ENCODE measurements at places on chromosomes 3 and 15. TPM values are rescaled to one million over a fixed set of nuclear protein-coding genes. Genes with fewer than 3 reads are reported as not detected.

GRCh38 chr3:187802928-187803259 is 57.6 kb upstream of the BCL6 start:
- DNase-seq: no peak

- no peak for DNase-seq
These were observed 86.7 kb downstream of the RPLP1 start for GRCh38 chr15:69539345-69539744.

DNA sequence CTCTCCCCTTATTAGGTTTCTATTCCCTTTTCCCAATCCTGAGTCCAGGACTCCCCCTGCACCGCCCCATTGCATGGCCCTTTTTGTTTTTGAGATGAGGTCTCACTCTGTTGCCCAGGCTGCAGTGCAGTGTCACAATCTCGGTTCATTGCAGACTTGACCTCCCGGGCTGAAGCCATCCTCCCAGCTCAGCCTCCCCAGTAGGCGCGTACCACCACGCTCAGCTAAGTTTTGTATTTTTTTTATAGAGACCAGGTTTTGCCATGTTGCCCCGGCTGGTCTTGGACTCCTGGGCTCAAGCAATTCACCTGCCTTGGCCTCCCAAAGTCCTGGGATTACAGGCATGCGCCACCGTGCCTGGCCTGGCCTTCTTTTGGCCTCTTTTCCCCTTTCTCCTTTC is 29.3 kb downstream of the PDIA5 start:
- no peak for DNase-seq

GRCh38 chr3:156602424-156602823 is 47.5 kb upstream of the SSR3 start:
- DNase-seq: no peak

DNA sequence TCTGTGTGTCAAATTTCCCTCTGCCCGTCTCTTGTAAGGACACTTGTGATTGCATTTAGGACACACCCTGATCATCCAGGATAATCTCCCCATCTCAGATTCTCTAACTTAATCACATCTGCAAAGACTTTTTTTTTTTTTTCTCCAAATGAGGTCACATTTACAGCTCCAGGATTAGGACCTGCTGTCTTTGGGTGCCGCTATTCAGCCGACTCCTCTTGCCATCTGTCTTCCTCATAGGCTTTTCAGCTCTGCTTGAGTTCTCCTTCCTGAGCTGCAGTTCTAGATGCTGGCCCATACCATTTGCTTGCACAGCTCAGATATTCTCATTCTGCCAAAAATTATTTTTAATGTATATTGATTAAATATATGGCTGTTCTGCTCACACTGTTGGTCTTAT is 94.3 kb upstream of the TLE3 start:
- no peak for DNase-seq

- DNase-seq: no peak
These were observed 101.6 kb downstream of the MAGI1 start for GRCh38 chr3:65936908-65937638.

- DNase-seq: no peak
These were observed 483.2 kb downstream of the RBMS3 start for GRCh38 chr3:29764041-29764440.

DNA sequence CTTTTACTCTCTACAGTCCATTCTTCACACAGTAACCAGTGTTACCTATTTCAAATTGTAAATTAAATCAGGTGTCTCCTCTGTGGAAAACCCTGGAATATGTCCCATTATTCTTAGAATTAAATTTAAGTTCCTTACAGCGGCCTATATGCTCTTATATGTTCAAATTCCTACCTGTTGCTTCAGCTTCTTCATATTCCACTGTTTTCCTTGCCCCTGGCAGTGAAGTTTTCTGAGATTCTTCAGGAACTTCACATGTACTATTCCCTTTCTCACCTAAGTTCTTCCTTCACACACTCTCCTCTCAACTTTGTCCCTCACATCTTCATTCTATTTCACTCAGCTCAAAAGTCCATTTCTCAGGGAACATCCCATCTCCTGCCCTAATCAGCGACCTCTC is 68.8 kb downstream of the IL1RAP start:
- DNase-seq: no peak

DNA sequence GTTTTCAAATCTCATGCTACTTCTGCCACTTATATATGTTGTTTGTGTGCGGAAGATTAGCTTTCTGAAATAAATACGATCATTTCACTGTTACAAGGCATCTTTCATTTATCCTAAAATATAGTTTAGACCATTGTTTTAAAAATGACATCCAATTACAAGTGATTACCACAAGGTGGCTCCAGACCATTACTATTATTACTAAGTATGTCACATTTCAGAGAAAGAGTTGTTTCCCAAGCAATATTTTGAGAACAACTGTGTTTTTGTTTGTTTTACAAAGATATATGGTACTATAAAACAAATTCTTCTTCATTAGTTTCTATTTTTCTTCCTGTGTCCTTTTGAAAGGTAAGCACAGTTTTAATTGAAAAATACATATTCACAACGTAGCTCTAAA is 136.0 kb upstream of the RAP2B start:
- DNase-seq: no peak

- no peak for DNase-seq
These were observed 201.5 kb downstream of the UACA start for GRCh38 chr15:70561885-70562284.

GRCh38 chr3:50245251-50245745 is 9.3 kb downstream of the GNAI2 start:
- no peak for DNase-seq

GRCh38 chr3:111862415-111862814 is 3.4 kb downstream of the PHLDB2 start:
- no peak for DNase-seq

DNA sequence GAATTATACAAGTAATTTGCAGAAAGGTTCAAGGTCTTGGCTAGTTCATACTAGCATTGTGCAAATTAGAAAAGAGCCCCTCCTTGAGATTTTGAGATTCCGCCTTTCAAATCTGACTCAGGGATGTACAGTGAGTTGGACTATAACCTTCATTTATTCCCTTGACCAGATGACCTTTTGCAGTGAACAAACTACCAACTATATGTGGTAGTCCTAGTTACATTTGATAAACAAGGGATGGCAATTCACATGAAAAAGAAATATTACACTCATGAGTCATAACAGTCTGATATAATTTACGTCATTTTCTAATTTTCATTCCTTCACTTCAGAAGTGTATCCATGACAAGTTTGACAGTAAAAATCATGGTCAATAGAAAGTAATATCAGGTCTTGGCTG is 860.4 kb downstream of the ROBO1 start:
- no peak for DNase-seq

DNA sequence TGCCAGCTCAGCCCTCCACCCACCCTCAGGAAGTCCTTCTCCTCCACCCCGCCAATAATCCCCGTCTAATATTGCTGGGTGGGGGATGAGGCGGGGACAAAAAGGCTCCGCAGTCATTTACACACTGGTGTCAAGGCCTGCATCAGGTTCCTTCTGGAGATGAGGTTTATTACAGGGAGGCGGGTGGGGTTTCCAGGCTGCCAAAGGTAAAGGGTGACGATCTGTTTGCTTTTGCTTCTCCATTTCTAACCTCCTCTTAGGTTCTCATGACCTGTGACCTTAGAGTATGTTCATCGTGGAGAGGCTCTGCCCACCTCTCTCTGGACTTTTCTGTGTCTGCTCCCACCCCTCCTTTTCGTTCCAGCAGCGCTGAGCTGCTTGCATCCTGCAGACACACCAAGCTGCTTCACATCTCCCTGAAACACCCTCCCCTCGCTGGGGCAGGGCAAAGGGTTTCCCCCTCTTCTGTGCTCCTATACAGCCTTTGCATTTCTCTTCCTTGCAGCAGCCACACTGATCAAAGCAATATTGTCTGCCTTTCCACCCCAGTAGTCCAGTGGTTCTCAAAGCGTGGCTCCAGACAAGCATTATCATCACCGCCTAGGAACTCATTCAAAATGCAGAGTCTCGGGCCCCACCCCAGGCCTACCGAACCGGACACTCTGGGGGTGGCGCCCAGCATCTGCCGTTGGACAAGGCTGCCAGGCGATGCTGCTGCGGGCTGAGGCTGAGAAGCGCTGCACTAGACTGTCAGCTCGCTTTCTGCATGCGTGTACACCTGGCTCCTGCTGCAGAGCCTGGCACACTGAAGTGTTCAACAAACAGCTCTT is 26.6 kb downstream of the CA12 start:
- DNase-seq: no peak

DNA sequence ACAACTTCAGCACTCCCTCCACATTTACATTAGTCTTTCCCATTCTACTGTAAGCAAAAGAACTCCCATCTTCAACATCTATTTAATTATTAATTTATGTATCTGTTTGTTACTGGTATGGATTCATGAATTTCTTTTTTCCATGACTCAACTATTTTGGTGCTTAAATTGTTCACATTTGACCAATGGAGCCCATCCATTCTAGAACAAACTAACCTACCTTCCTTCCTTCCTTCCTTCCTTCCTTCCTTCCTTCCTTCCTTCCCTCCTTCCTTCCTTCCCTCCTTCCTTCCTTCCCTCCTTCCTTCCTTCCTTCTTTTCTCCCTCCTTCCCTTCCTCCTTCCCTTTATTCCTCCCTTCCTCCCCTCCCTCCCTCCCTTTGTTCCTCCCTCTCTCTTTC is 16.8 kb upstream of the MBNL1 start:
- DNase-seq: no peak

DNA sequence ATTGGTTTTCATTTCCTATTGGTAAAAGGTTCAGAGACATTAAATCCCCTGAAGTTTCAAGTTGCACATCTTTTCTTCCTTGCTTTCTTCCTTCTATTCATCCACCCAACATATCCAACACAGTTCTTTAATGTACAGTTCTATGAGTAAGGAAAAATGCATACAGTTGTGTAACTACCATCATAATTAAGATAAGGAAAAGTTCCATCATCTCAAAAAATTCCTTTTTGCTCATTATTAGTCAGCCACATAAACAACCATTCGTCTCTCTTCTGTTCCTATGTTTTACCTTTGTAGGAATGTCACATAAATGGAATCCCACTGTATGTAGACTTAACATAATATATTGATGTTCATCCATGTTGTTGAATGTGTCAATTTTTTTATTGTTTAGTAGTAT is 211.1 kb upstream of the ADAMTS9 start:
- DNase-seq: no peak

DNA sequence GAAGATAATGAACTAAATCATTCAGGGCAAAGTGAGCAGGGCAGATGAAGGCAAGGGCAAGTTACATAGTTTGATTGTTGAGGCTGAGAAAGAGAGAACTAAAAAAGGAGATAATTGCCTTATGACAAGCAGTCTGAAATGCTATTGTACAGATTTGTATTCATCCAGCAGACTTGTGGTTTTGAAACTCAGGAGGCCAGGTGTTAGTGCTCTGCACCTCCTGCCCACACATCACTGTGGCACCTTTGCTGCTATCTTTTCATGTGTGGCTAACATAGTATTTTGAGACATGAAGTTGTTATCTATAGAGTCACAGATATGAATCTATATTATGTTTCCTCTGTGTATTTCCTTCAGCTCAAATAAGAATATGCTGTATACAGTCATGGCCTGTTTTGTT is 24.3 kb upstream of the SUCLG2 start:
- DNase-seq: no peak

GRCh38 chr3:14562121-14562890 is 22.2 kb upstream of the GRIP2 start:
- DNase-seq: no peak

The ACOX2 gene
- total RNA-seq: 74.3 TPM

The CX3CR1 gene
- 1.9 TPM for total RNA-seq

The NGLY1 gene
- total RNA-seq: 22.3 TPM

The TPRG1 gene
- 46.6 TPM for total RNA-seq

The CLRN1 gene
- not detected for total RNA-seq

The ADGRG7 gene
- 2.1 TPM for total RNA-seq

The SLC28A2 gene
- total RNA-seq: under 0.01 TPM

The CCR4 gene
- 1.0 TPM for total RNA-seq

The CCNL1 gene
- 83.7 TPM for total RNA-seq

The UBA7 gene
- total RNA-seq: 15.8 TPM

Measured in liver (tissue), 10 donors.